Muscle of arm (tissue), 14 donors: ENCODE measurements at places on chromosomes 2 and 18. TPM values are rescaled to one million over a fixed set of nuclear protein-coding genes. Genes with fewer than 3 reads are reported as not detected.

GRCh38 chr2:182068811-182069210, 83.2 kb downstream of the PPP1R1C start:
- no peak for DNase-seq

DNA sequence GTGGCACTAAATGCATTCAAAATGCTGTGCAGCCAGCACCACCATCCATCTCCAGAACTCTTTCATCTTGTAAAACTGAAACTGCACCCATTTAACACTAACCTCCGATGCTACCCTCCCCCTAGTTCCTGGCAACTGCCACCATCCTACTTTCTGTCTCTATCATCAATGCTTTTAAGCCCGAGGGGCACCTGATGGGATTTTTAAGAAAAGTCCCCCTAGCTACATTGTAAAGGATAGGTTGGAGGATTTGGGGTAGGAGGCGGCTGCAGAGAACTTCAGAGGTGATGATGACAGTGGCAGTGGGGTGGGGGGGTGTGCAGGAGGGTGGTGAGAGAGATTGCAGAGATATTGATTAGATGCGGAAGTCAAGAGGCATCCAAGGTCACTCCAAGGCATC, 10.8 kb upstream of the YWHAQ start:
- no peak for DNase-seq

GRCh38 chr2:99450199-99450598, 39.6 kb downstream of the REV1 start:
- DNase-seq: no peak

Gene AGXT
- not detected for polyA plus RNA-seq

Gene KCTD1
- polyA plus RNA-seq: 4.8 TPM

Gene RNF138
- 34.9 TPM for polyA plus RNA-seq

Gene ZNF519
- 3.5 TPM for polyA plus RNA-seq
